LNCaP clone FGC (cell line): ENCODE measurements at places on chromosomes 2 and 18.

- DNase-seq = no peak
Observed at GRCh38 chr2:168593713-168594112, 137.6 kb downstream of the CERS6 start.

DNA sequence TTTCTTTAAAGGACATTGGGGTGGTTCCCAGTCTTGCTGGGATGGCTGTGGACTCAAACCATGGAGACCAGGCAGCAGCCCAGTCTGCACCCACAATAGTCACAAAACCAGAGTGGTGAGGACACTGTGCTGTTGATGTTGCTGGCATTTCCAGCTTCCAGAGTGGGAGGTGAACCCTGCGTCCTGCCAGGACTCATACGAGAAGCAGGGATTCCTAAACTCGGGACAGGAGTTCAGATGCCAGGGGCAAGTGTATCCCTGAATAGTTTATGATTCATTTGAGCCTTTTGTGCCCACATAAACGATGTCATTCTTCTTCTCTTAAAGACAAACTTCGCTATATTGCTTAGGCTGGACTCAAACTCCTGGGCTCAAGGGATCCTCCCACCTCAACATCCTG is 62.8 kb downstream of the TCF7L1 start:
- DNase-seq = no peak

DNA sequence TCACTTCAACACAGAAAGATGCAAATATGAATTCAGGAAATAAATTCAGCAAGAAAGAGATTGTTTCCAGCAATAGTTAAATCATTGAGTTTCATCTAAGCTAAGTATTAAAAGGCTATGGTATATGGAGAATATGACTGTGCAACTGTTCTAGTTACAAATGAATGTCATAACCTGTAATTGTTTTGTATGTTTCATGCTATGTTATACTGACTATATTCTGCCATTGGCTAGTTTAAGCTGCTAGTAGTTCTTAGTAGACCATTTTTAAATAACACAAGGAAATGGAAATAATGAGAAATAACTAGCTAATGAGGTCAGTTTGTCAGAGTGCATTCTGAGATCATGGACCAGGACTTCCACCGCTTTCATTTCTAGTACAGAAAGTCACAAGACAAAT is 1154.9 kb upstream of the TMEFF2 start:
- no peak for DNase-seq

DNA sequence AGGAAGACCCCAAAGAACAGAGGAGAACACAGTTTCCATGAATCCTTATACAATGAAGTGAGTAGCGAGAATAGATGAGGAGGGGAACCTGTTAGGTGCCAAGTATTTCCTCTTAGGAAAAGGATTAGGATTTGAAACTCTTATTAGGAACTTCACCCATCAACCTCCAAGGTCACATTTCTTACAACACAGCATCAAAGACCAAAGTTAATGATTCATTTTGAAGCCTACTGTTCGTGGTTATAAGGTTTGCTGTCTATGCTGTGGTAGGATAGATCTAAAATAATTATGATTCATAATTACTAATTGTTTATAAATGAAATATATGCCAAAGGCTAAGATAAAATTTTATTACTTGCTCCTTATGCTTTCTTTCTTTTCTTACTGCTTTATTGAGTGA is 6.1 kb downstream of the CFAP221 start:
- DNase-seq = no peak

DNA sequence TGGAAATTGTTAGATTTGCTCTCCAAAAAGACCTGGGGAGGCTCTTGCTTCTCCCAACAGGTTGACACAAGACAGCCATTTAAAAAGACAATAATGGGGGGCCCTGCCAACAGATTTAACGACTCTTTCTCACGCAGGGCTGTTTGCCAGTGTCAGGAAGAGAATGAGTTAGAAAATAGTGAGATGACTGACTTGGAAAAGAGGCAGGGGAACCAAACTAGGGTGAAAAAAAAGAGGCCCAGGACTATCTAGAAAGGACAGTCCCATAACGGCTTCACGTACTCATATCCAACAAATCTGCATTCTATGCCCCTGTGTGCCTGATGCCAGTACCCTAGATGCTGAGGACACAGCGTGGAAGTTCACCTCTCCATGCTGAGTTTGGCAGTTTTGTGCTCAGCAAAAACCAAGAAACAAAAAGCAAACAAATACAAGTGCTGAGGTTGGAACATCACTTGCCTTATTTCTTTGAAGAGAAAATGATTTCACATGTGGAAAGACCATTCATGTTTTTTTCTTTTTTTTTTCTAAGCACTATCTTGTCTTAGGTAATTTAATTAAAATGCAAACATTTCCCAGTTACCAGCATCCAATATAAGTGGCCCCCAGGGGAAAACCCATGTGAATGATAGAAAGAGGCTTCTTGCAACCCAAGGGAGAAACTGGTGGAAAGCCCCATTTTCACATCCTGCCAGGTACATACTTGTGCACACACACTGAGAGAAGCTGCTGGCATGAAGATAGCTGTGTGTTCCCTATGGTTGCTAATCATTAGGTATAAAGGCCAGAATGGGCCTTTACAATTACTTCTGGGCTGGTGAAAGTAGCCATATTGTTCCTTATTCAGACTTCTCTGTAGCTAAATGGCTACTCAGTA is 10.6 kb upstream of the WIPF1 start:
- no peak for DNase-seq

GRCh38 chr2:68425503-68425902 is 41.6 kb downstream of the FBXO48 start:
- DNase-seq = no peak

DNA sequence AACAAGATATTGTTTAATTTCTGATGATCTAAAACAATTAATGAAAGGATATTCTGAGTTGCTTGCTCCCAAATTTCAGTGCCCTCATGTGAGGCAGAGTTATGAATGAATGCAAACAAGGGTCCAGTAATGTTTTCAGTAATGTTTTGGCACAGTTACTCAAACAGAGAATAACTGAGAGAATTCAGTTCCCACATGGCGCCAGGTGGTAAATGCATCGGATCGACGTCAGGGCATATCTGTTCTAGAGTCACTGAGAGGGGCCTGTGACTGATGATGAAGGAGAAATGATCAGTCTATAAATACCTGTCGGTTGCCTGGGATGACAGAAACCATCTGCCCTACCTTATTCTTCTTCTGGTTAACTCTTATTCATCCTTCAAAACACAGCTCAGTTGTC is 81.4 kb downstream of the KCNS3 start:
- DNase-seq = no peak

DNA sequence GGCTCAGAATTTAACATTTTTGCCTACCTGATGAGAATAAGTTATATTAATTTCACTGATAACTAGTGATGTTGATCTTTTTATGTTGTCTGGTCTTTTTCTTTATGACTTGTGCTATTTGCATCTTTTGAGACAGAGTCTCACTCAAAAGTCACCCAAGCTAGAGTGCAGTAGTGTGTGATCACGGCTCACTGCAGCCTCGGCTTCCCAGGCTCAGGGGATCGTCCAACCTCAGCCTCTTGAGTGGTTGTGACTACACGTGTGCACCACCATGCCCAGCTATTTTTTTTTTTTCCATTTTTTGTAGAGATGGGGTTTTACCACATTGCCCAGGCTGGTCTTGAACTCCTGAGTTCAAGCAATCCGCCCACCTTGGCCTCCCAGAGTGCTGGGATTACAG is 7.5 kb downstream of the SMCHD1 start:
- no peak for DNase-seq

- DNase-seq = no peak
Observed at GRCh38 chr2:9430316-9431293, 7.2 kb downstream of the CPSF3 start.

DNA sequence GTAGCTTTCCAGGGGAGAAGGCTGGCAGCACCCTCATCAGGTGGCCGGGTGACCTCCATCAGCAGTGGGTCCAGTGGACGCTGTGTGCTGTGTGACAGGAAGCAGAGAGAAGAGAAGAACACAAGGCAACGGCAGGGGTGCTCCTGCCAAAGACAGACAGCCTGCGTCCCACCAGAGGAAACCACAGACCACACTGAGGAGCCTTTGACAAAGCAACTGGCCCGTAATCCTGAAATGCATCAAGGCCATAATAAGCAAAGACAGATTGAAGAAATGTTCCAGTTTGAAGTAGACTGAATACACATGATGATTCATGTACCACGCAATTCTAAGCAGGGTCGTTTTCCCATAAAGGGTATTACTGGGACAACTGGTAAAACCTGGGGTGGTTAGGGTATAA is 172.4 kb downstream of the FBXO15 start:
- DNase-seq = no peak

GRCh38 chr2:105649534-105649933 is 95.2 kb upstream of the NCK2 start:
- no peak for DNase-seq

GRCh38 chr2:42086500-42086953 is 38.7 kb downstream of the PKDCC start:
- no peak for DNase-seq

DNA sequence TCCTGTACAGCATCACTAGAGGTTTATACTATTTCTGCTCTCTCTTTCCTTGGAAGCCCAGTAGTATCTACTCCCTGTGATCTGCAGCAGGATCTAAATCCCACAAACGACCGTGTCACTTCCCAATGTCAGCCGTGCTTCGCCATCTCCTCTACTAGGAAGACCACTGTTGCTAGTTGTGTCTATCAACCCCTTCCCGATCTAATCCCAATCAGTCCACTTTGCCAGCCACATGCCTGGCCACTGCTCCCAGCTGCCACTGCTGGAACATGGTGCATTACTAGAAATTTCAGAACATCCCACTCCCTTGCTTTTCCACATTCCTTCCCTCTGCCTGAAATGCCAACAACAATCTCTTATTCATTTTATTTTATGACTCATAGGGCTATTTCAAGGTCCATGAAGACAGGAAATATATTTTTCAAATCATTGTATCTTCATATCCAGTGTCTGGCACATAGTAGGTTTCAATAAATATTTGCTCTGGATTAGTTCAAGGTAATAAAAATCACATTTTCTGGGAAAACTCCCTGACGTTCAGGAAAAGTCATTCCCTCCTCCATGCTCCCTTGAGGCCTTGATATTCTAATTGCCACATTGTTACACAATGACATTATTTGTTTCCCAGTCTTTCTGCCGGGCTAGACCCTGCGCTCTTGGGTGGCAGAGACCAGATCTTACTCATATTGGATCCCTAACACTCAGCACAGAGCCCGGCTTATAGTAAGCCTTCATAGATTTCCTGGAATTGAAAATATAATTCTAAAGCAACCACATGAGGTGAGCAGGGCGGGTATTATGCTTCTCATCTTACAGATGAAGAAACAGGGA is 2.1 kb upstream of the TRIB2 start:
- no peak for DNase-seq

DNA sequence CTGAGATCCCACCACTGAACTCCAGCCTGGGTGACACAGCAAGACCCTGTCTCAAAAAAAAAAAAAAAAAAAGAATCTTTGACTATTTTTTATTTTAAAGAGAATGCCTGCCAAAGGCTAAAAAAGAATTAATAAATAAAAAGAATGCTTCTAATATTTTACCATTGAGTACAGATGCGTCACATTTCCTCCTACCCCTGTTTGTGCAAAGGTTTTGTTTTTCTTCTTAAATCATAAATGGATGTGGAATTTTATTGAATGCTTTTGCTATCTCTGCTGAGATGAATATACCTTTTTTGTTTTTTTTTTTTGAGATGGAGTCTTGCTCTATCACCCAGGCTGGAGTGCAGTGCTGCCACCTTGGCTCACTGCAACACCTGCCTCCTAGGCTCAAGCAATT is 22.8 kb downstream of the CYBRD1 start:
- DNase-seq = no peak

DNA sequence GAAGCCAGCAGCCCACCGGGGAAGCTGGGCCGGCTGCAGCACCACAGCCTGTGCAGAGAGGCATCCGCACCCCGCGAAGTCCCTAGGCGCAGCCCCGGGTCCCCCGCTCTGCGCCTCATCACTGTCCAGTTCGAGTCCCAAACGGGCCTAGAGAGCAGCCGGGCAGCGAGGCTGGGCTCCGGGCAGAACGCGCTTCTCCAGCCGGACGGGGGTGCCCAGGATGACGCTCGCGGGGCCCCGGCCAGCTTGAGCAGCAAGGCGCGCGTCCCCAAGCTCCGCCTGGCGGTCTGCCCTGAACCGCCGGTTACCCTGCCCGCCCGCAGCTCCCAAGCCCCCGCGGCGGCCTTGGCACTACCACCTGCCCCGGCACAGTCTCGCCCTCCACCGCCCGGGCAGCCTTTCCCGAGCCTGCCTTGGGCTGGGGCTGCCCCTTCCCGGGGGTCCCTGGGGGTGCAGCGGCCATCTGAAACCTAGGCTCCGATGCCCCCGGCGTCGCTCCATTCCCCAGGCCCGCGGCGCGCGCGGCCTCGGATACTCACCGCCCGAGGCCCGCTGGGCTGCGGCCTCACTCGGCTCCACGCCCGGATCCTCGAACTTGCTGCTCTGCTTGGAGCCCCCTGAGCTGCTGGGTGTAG is 591 bp downstream of the SLC16A14 start:
- no peak for DNase-seq
